ENCODE measurements at places on chromosomes 6 and 20.

GRCh38 chr6:52216932-52217575 is 27.2 kb downstream of the IL17F start:
- no peak for DNase-seq

DNA sequence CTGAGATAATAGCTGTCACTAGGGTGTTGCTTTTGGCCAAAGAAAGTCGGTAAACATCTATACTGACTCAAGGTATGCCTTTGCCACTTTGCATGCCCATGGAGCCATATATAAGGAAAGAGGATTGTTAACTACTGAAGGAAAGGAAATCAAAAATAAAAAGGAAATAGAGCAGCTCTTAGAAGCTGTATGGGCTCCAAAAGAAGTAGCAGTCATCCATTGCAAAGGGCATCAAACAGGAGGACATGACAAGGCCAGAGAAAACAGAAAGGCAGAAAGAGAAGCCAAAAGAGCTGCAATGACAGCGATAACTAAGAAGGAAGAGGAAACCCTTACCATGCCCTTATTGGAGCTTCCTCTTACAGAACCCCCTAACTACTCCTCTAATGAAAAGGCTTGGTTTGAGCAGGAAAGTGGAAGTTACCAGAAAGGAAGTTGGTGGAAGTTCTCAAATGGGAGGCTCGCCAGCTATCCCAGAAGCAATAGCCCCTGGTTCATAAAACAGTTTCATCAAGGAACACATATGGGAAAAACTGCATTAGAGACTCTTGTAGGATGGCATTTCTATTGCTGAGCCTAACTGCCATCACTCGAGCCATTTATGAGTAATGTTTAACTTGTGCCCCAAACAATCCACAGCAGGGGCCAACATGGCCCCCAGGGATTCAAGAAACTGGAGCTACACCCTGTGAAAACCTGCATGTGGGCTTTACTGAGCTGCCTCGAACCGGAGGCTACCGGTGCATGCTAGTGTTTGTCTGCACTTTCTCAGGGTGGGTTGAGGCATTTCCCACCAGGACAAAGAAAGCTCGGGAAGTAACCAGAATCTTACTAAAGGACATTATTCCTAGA is 7.0 kb downstream of the IL22RA2 start:
- no peak for DNase-seq

GRCh38 chr6:72699159-72699558 is 77.3 kb downstream of the KCNQ5 start:
- no peak for DNase-seq

DNA sequence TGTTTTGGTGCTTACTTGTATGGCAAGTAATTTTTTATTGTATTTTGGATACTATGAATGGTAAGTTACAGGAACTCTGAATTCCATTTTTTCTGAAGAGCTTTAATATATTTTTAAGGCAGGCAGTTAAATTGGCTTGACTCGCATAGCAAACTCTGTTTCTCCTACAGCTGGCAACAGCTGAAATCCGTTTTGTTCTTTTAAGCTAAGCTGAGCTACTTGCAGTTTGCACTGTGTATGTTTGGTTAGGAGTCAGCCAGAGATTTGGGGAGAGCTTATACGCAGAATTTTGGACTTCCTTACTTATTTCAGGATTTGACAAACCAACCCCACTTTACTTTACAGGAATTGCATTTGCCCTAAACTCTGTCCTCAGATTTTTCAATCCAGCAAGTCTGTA is 179.1 kb downstream of the COL19A1 start:
- no peak for DNase-seq

- no peak for DNase-seq
These were observed 50.1 kb upstream of the RNF24 start for GRCh38 chr20:4065391-4065844.

DNA sequence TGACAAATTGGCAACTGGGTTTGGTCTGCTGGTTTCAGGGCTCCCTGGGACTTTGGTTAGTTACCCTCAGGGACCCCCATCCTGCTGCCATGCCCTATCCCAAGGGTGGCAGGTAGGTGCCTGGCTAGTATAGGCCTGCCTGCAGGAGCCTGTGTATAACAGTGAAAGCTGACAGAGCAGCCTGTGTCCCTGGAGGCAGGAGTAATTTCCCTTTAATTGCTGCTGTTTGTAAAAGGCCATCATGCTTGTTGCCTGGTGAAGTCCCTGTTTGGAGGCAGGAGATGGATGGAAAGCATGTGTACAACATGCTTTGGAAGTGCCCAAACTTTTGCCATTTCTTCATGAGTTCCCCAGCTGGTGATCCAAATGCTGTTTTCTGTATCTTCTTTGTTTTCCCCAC is 30.1 kb downstream of the CMTR1 start:
- no peak for DNase-seq

DNA sequence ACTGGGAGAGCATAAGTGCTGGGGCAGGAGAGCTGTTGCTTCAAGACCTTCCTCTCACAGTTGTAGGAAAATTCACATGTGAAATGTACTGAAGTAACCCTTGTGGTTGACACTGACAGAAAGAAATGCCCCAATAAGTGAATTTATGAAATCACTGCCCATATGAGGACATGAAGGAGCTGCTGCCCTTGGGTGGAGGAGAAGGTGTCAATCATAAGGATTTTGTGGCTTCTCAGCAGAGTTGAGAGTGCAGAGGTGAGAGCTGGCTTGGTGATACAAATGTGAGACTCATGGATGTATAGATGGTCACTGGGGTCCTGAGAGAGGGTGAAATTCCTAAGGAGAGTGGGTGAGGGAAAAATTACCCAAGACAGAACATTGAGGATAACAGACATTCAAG is 33.9 kb upstream of the CMTR1 start:
- DNase-seq: no peak

GRCh38 chr6:111677249-111677990 is 71.7 kb upstream of the TRAF3IP2 start:
- no peak for DNase-seq

GRCh38 chr6:42448927-42449659 is 2.6 kb downstream of the TRERF1 start:
- no peak for DNase-seq

DNA sequence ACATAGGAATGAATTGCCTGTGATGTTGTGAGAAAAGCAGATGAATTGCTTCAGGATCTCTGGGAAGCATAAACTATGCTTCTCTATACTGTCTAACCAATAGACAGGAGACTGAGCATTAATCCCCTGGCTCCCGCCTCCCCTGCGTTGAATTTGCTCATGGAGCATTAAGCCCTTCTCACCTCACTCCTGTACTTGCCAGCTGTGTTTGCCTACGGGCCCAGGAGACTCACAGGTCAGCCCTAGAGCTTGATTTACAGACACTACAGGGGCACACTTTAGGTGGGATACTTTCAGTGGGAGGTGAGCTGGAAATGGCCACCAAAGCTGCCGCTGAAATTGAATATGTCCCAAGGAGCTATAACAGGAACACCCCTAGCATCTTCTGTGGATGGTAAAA is 418.7 kb downstream of the CBLN4 start:
- DNase-seq: no peak

GRCh38 chr6:10569392-10570127 is 48.4 kb downstream of the GCNT2 start:
- DNase-seq: no peak

- no peak for DNase-seq
These were observed 229.8 kb downstream of the HAO1 start for GRCh38 chr20:7710440-7710839.
